GF-D8 (cell line): ENCODE measurements at places on chromosomes 5 and 9.

GRCh38 chr5:61744690-61745619 is 412.9 kb downstream of the ZSWIM6 start:
- DNase-seq: no peak

DNA sequence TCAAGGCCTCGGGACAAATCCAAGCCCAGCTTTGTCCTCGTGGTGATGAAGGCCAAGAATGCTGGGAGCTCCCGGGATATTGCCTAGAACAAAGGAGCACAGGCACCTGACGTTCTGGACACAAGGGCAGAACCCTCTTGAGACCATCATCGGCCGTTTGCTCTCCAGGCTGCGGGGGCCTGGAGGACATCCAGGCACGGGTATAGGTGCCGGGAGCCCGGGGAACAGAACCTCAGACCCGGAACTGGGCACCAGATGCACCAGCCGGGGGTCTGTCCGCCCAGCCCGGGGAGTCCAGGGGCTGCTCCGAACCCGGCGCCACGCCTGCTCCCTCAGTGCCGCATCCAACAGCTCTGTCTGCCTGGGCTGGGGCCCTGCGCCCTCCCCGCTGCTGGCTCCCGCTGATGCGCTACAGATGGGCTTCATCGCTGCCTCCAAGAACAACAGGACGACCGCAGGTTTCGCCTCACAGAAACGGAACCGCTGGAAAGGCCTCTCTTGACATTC is 88.0 kb downstream of the ADAMTS2 start:
- DNase-seq: no peak

- no peak for DNase-seq
Observed at GRCh38 chr5:35656721-35657120, 39.1 kb downstream of the SPEF2 start.

DNA sequence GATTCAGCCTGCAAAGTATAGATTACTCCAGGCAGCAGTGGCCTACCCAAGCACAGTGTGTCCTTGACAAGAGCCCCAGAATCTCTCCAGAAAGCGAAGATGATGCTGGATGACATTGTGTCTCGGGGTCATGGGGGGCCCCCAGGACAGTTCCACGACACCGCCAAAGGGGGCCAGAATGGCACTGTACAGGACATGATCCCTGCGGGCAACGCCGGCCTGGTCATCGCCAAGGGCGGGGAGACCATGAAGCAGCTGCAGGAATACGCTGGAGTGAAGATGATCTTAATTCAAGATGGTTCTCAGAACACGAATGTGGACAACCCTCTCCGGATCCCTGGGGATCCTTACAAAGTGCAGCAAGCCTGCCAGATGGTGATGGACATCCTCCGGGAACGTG is 107.0 kb upstream of the MTAP start:
- no peak for DNase-seq

GRCh38 chr5:84688566-84688965 is 303.9 kb upstream of the EDIL3 start:
- DNase-seq: no peak

GRCh38 chr5:96141749-96142148 is 180.1 kb upstream of the ELL2 start:
- no peak for DNase-seq

GRCh38 chr5:5979761-5980537 is 398.4 kb downstream of the MED10 start:
- no peak for DNase-seq

DNA sequence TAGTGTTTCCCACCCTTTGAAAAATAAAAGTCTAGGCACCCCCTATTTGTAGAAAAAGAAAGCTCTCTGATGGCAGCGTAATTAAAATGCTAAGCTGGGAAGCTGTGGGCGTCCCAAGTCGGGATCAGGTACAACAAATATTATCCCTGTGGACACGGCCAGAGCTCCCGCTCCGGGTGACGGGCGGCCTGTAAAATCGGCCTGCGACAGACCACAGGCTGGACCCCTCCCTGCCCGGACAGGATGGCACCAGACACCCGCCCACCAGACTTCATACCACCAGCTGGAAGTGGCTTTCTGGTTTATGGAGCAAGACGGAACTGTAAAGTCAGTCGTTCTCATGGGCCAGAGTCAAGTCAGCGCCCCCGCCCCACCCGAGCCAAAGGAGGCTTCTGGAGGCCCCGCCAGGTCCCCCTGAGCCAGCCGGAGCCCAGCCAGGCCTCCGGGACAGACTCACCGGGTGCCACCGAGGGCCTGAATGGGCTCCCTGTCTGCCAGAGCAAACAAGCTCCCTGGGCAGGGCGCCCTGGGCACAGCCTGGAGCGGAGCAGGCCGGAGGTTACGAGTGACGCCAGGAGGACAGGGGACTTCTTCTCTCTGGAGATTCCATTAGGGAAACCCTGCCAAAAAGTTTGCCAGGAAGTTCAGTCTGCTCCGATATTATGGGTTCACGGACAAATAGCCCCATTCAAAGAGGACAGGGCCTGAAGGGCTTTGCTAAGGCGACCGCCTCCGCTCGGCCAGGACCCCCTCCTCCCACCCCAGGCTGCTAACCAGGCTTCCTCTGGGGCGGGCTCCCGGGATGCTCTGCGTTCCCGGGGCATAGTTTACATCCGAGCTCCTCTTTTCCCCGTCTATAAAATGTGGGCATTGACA is 173.7 kb downstream of the ERCC6L2 start:
- DNase-seq: no peak

GRCh38 chr9:136117916-136118319 is 757 bp downstream of the TMEM250 start:
- DNase-seq: no peak

DNA sequence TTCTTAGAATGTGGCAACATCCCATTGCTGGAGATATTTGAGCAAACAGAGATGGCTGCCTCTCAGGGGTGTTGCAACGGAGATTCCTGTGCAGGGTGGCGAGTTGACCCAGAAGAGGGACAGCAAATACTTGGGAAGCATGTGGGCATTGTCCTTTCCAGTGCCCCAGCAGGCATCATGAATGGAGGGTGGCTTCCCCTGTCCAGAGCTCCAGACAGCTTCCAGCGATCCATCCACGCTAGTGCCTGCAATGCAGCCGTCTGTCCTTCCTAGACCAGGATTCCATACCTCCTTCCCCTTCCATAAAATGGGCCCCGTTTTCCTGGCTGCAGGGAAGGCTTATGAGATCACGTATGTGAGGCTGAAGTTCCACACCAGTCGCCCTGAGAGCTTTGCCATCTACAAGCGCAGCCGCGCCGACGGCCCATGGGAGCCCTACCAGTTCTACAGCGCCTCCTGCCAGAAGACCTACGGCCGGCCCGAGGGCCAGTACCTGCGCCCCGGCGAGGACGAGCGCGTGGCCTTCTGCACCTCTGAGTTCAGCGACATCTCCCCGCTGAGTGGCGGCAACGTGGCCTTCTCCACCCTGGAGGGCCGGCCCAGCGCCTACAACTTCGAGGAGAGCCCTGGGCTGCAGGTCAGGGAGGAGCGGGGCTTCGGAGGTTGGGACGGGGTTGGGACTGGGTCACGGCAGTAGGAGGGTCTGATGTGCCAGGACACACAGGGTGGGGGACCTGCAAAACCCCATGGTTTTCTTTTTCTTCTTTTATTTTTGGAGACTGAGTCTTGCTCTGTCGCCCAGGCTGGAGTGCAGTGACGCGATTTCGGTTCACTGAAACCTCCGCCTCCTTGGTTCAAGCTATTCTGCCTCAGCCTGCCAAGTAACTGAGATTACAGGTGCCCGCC is 17.2 kb downstream of the LAMC3 start:
- no peak for DNase-seq

GRCh38 chr9:6096821-6097220 is 81.4 kb upstream of the RANBP6 start:
- DNase-seq: no peak

GRCh38 chr5:106481374-106481773 is 1189.4 kb downstream of the EFNA5 start:
- DNase-seq: no peak

DNA sequence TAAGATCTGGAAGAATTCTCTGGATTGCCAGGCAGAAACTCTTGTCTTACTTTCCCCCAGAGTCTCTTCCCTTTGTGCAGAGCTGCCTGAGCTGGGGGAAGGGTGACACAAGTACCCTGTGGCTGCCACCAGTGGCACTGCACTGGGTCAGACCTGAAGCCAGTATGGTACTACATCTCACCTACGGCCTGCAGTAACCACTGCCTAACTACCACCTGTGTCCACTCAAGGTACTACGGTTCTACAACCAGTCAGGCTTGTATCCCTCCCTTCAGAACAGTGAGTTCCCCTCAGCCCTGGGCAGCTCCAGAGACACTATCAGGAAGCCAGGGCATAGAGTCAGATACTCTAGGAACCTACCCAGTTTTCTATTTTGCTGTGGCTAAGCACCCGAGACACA is 212.0 kb upstream of the POU5F2 start:
- no peak for DNase-seq

DNA sequence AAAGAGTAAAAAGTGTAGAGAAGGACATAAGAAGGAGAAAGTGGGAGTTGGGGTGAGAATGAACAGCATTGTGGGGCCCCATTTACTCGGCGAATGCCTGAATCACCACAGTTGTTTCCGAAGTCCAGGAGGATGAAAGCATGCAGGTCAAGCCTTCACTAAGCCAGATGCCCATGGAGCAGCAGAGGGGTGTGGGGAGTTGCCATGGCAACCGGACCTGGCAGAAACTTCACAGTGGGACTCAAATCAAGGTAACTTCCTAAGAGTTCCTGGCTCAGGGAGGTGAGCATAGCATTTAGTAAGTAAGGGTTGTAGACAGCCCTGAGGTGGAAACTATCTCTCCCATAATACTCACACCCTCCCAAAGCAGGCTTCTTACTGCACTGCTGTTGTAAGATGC is 357.1 kb downstream of the TRIM32 start:
- DNase-seq: no peak

DNA sequence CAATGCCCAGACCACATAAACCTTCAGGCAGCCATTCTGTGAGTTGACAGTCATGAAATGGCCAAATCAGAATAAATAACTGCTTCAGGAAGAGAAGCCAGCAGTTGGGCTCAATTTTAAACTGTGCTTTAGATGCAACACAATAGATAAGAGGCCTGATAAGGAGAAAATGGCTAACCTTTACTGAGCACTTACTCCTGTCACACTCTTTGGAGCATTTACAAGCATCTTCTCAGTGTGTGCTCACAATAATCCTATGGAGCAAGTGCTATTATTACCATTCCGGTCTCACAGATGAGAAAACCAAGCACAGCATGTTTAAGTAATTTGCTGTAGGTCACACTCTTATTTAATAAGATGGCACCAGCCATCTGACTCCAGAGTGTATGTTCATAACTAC is 11.5 kb upstream of the SH3RF2 start:
- DNase-seq: no peak

GRCh38 chr5:76106149-76106548 is 23.0 kb downstream of the SV2C start:
- DNase-seq: no peak

DNA sequence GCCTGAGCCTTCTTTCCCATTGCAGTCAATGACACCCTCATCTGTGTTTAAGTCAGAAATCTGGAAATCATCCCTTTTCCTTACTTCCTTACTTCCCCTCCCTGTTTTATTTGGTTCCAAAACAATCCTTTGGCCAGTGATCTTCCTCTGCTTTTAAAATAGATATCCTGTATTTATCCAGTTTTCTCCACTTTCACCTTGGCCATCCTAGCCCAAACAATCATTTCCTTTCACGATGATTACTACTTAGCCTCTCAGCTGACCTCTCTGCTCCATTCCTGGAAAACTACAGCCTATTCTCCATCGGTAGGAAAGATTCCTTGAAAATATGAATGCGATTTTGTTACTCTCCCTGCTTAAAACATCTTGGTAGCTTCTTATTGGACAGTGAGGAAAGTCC is 565.4 kb downstream of the TLR4 start:
- no peak for DNase-seq

- no peak for DNase-seq
Observed at GRCh38 chr5:119379942-119380547, 24.2 kb downstream of the TNFAIP8 start.

GRCh38 chr9:123310551-123311249 is 42.3 kb upstream of the STRBP start:
- DNase-seq: no peak
